ENCODE measurements at places on chromosomes 7 and 10.

DNA sequence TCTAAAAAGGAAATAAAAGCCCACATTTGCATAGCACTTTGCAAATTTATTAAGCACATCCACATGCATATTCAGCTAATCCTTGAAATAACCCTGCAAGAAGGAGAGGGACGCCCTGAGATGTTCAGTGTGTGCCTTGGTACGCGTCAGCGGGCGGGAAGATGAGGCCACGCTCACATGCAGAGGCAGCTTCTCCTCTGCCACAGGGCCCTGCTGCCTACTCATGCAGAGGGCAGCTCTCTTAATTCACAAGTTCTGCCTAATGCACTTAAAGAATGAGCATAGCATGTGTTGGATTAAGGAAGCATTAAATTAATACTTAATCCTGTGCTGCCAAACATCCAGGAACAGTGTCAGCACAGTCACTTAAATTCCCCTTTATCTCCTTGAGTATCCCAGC is 132.3 kb downstream of the HECW1 start:
- DNase-seq: no peak

DNA sequence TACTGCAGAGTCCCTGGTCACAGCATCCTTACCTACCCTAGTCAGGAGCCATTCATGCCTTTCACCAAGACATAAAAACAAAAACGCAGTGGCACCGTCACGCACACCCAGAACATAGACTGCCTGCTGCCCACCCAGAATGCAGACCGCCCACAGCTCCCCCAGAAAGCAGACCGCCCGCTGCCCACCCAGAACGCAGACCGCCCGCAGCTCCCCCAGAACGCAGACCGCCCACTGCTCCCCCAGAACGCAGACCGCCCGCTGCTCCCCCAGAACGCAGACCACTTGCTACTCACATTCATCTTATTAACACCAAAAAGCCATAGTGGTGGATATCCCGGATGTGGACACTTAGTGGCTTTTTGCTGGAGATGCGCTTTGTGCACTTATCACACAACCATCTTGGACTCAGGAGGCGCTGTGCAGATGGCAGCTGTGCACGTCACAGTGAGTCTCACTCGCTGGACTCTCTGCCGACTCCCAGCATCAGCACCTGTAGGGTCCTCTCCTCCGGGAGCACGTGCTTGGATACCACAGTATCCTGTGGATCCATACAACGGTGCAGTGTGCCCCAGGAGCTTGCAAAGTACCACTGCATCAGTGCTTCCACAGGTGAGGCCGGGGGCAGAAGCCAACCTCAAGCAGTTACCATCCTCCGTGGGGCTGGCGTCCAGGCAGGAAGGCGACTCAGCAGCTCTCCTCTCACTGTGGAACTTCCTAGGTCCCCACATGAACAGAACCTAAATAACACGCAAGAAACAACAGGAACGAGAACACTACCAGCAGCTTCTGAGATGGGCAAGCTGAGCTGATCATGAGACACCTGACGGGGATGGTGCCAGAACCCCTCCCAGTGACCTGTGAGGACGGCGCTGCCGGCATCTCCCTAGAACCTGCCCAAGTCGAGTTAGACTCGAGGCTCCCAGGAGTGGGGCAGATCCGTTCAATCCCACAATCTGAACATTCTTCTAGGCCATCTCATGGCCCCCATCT is 161.0 kb downstream of the DIP2C start:
- no peak for DNase-seq

GRCh38 chr7:141679014-141679413 is 23.0 kb downstream of the DENND11 start:
- no peak for DNase-seq

DNA sequence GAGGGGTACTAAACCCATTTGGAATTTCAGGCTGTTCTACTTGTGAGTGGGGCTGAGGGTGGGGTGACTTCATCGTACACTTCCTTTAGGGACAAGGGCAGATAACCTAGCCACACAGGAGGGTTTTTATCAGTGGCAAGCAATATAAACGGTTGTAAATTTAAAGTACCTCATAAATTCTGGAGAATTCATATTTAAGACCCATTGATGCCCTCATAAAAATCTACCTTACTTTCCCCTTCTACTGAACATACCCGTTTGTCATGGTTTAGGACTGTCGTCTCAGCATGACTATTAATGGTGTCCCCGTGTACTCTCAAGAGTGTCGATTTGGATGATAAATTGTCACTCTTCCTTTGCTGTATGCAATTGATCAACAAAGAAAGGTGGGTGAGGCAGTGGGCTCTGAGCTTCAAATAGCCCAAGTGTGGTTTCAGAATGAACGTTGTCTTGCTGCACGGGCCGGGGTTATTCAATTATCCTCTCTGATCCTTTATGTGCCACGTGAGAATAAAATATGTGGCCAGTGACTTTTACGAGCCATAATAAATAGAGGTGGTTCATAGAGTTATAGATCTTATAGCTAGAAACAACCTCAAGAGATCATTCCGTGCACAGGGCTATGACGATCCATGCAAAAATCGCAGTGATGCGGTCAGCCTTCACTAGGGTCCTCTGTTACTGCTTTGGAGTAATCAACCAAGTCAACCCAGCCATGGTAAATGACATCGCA is 82.2 kb downstream of the FAM107B start:
- no peak for DNase-seq

DNA sequence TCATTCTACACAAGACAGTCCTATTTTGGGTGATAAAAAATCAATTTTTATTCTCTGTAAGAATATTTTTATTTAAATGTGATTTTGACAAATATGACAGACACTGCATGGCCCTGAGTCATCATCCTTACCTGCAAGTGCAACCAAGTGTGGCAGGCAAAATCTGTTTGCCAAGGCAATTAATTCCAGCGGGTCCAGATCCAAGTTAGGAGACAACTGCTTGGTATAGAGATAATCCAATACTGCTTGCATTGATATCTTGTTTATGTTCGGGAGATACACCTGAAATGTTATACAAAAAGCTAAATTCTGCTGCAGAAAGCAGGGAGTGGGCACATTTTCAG is 66.2 kb downstream of the RHOBTB1 start:
- DNase-seq: no peak

DNA sequence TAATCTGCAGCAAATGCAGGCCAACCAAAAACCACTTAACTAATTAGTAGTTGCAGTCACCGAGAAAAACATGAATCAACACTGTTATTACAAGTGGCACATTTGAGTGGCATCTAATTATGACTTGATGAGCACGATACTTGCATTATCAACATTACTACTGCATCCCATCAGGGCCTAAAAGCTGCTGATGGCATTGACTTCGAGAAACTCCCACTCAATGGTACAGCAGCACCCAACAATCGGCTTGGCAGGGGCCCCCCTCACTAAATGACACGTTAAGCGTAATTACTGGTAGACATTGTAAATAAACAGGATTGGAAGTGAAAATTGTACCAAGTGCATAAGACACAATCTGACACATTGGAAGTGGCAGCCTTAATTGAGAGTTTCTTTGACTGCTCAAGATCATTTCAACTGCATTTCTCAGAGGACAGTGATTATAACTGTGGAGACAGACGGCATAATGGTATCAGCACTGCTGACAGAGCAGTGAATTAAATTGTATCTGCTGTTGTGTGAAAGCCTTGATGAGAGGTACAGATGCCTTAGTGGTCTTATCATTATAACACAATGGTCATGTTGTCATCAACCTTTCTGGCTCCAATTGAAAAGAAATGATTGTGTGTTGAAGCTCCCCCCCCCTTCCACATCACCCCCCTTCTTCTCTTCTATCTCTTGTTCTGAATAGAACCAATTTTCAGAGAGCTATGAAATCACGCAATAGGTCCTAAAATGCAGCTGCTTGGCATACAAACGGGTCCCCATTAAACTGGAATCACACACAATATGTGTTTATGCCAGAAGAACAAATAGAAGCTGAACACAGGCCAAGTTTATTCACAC is 43.4 kb downstream of the SHTN1 start:
- no peak for DNase-seq

GRCh38 chr10:100996678-100997359 is 2.8 kb upstream of the LZTS2 start:
- DNase-seq: no peak
